RCC 7860 (cell line): ENCODE measurements at places on chromosomes 3 and 15.

- no peak for DNase-seq
Observed at GRCh38 chr15:101042320-101042719, 123.2 kb downstream of the LRRK1 start.

DNA sequence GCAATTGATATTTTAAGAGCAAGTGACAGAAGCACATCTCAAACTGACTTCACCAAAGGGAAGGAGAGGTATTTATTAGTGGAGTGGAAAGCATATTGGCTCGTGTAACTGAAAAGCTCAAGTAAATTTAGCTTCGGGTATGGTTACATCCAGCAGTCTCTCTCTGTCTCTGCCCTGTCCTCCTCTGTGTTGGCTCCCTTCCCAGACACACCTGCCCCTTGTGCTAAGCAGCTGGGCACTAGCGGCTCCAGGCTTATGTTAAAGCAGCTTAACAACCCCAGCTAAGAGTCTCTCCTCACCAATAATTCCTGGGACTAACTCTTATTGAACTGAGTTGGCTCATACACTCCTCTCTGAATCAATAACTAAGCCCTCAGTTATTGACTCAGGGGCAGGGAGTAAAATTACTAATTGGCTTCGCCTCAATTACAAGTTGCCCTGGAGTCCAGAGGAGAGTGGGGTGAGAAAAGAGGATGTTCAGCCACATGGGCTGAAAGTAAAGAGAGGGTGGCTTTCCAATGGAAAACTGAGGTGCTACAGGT, 12.8 kb upstream of the SH3BP5 start:
- no peak for DNase-seq

DNA sequence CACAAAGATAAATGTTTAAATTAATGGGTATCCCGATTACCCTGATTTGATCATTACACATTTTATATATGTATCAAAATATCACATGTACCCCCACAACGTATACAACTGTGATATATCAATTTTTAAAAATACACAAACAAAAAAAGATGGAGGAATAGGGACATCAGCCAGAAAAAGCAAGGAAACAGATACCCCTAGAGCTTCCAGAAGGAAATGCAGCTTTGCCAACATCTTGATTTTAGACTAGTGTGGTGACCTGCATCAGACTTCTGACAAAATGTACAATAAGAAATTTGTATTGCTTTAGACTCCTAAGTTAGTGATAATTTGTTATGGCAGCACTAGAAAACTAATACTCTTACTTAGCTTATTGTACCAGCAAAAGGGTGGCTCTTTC, 483.8 kb downstream of the TUSC7 start:
- DNase-seq, result no peak

DNA sequence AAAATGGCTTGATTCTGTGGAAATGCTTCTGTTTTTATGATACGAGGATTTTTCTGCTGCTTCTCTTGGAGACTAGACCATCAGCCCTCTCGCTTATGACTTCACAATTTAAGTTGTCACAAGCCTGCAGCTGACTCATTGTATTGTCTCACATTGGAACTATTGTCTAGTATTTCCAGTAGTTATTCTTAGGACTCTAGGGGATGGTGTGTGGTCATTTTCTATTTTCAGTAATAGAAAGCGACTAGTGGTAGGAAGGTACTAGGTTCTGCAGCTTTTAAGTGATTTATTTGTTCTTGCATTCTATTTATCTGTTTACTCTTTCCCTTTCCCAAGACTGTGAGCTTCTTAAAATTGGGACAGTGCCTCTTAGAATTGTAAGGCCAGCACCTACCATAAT, 66.3 kb upstream of the CRTC3 start:
- DNase-seq, result peak; percentile 28

- DNase-seq, result no peak
Observed at GRCh38 chr15:51006336-51006985, 88.2 kb downstream of the TNFAIP8L3 start.

DNA sequence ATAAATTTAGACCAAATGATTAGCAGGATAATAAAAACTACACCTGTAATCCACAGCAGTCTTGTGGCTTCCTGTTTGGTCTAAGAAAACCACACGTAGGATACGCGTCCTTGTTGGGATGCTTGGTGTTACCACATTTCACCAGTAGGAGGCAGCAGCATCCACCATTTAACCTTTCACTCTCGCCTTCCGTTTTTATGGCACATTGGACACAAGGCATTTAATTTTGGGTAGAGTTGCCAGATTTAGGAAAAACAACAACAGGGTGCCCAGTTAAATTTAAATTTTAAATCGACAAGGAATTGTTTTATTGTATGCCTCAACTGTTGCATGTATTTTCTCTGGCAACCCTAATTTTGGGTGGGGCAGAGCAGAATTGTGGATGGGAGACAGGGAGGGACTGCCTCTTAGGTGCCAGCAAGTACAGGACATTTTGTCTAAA, 6.3 kb downstream of the LRRC31 start:
- peak; percentile 48 for DNase-seq

DNA sequence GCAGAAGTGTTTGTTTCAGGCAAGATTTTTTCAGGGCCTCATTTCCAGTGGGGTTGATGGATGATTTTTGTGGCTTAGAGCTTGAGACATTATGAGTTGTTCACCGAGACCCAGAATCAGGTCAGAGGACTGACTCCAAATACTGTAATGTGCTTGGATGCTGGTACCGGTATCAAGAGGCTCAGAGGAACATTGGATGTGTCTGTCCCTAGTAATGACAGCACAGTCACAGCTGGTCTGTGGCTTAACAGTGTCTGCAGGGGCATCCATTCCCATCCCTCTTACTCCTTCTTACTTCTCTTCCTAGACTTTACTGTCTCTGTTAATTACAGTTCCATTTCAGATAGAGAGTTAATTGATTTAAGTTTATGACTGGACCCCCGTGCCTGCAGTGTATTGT, 107.8 kb downstream of the PTPRG start:
- no peak for DNase-seq

- no peak for DNase-seq
Observed at GRCh38 chr3:108513961-108514360, 3.6 kb upstream of the MYH15 start.

GRCh38 chr3:1456781-1457311, 364.0 kb downstream of the CNTN6 start:
- no peak for DNase-seq

GRCh38 chr3:172816281-172816680, 65.8 kb downstream of the ECT2 start:
- DNase-seq, result no peak

DNA sequence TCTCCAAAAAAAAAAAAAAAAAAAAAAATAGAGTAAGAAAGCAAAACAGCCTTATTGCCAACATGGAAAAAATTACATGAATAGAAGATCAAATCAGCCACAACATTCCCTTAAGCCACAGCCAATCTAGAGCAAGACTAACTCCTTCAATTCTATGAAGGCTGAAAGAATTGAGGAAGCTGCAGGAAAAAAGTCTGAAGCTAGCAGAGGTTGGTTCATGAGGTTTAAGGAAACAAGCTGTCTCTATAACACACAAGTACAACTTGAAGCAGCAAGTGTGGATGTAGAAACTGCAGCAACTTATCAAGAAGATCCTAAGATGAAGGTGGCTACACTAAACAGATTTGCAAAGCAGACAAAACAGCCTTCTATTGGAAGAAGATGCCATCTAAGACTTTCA, 9.3 kb downstream of the PARL start:
- no peak for DNase-seq

DNA sequence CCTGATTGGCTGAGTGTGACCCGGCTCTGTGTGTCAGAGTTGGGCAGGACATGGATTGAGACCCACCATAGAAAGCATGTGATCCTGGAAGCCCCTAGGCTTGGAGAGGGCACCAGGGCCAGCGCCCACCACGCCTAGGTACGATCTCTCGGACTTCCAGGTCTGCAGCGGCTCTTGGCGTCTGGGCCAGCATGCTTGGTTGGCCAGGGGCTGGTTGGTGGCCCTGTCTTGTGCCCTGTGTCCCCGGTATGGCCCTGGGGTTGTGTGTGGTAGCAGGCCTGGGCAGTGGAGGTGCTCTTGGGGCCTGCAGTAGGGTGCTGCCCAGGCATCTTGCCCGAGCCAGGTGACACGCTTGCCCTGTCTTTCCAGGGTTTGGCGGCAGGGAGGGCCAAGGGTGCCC, 210.6 kb downstream of the UBE3A start:
- no peak for DNase-seq

GRCh38 chr3:58177747-58178527, 32.8 kb downstream of the DNASE1L3 start:
- DNase-seq, result peak; percentile 31

- peak; percentile 15 for DNase-seq
Observed at GRCh38 chr15:29849218-29849617, 26.9 kb upstream of the TJP1 start.

DNA sequence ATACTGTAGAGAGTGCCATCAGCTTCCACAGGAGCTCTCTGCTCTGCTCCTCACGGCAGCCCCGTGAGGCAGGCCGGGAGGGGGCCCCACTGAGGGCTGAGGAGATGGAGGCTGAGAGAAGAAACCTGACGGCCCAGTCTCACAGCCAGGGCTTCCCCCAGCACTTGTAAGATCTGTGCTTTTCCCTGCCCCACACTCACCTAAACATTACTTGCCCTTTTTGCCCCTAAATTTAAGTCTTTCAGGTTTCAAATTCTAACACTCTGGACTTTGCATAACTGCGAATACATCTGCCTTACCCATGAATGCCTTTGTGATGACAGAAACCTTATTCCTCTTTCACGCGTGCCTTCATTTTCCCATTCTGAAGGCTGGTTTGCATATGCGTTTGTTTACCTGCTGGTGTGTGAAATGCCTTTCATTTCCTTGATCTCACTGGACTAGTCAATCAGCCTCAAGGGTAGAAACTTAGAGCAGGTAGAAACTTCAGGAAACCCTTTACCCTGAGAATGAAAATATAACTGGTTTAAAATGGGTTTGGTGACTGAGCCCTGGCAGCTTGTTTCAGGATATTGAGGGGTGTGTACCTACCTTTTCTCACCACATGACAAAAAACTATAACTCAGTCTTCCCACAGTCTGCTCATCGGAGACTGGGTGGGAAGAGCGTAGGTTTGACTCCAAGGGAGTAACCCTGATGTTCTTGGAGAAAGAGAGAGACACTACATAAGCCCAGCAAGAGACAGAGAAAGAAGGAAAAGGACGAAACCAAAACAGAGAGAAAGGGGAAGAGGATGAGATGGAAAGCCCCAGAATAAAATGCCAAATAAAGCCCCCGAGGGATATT, 20.1 kb downstream of the SLC12A8 start:
- no peak for DNase-seq

DNA sequence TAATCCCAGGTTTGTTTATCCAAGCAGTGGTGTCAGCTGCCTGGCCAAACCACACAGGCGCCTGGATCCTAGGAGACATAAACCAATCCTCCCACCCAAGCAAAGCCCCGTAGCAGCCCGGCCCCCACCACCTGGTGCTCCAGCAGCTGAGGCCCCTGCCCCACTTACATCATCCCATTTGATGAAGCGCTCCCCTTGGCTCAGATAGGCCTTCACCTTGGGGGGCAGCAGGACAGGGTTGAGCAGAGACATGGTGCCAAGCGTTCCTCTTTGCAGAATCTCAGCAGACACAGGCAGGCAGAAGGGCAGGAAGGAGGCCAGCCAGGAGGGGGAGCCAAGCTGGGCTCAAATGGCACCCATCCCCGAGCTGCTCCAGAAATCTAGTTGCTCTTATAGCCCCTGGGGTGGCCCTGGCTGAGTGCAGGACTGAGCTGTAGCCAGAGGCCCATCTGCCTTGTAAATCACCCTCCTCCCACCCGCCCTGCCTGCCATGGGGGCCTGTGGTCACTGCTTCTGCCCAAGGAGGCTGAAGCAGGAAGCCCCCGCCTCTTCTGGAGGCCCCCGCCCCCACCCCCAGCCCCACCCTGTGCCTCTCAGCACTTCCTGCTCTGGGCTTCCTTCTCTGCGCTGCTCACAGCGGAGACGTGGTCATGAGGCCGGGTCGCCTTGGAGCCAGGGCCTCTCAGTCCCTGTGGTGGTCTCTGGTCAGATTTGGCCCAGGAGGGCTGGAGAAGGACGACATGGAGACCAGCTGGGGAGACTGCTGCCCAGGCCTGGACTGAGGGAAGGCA, at the start of gene PLCB2:
TSS of gene PLCB2 (minus strand) at position 515 of the 791 bp plus-strand sequence. CDS start at position 252, 263 bp downstream.
- DNase-seq, result no peak

GRCh38 chr3:44893097-44893496, 18.7 kb downstream of the TGM4 start:
- peak; percentile 84 for DNase-seq

- DNase-seq, result no peak
Observed at GRCh38 chr3:179867961-179868360, 168.8 kb downstream of the PEX5L start.

DNA sequence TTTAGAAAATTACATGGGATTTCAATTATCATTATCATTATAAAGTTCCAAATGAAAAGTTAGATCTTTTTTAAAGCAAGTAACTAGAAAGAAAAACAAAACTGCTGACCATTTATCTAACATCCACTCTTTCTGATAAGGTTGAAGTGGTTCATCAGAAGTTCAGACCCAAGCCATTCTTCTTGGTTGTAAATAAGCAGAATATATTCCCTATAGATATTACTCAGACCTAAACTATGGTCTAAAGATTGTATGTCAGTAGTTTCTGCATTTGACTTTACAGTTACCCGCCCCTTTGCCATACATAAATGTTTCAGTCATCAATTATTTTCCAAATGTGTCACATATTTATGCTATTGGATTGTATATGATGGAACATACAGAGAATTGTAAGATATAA, 136.7 kb downstream of the PLOD2 start:
- no peak for DNase-seq

GRCh38 chr3:33834096-33834453, 35.6 kb downstream of the PDCD6IP start:
- DNase-seq, result no peak

- DNase-seq, result no peak
Observed at GRCh38 chr3:113404637-113405036, 36.7 kb downstream of the CFAP44 start.

GRCh38 chr3:154795582-154795981, 284.5 kb upstream of the MME start:
- DNase-seq, result peak; percentile 94

GRCh38 chr3:162719684-162720341, 1223.2 kb downstream of the OTOL1 start:
- DNase-seq, result peak; percentile 96

- no peak for DNase-seq
Observed at GRCh38 chr3:114582929-114583328, 289.1 kb downstream of the TIGIT start.

DNA sequence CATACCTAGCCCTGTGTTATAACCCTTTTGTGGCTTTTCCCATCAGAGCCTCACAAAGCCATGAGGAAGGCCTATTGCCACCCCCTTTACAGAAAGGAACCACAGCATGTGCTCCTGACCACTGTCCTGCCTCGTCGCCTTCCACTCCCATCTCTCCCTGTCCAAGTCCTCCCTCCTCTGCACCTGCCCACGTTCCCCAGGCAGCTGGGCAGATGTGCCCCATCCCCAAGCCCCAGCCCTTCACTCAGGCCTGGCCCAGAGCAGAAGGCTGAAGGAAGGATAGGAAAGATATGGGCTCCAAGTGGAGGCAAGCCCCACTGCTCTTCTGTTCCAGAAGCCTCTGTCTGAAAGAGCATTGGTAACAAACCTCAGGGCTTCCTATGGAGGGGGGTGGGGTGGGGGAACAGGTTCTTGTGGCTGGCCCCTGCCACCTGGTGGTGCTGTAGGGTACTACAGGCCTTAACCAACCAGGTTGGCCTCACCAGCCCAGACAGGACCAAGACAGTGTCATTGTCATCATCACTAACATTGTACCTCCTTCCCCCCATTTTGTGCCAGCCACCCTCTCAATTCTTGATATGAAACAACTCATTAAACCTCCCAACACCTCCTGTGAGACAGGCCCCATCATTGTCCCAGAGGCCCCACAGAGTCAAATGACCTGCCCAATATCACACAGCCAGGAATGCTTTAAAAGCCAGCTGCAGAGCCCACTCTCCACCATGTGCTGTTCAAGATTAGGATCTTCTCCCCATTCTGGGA, 10.0 kb downstream of the POC1A start:
- DNase-seq, result peak; percentile 7
